Calu3 (cell line): ENCODE measurements at places on chromosomes 5 and 9.

GRCh38 chr5:177100714-177101121, 14.0 kb downstream of the FGFR4 start:
- H3K4me1 ChIP-seq = peaks cover 19% of the 10 kb centered on the region
- no peaks in the 10 kb centered on the region for H3K27me3 ChIP-seq
- no peak for DNase-seq

GRCh38 chr9:73845954-73846690, 651.0 kb upstream of the RORB start:
- no peak for DNase-seq
- H3K4me1 ChIP-seq = no peaks in the 10 kb centered on the region

DNA sequence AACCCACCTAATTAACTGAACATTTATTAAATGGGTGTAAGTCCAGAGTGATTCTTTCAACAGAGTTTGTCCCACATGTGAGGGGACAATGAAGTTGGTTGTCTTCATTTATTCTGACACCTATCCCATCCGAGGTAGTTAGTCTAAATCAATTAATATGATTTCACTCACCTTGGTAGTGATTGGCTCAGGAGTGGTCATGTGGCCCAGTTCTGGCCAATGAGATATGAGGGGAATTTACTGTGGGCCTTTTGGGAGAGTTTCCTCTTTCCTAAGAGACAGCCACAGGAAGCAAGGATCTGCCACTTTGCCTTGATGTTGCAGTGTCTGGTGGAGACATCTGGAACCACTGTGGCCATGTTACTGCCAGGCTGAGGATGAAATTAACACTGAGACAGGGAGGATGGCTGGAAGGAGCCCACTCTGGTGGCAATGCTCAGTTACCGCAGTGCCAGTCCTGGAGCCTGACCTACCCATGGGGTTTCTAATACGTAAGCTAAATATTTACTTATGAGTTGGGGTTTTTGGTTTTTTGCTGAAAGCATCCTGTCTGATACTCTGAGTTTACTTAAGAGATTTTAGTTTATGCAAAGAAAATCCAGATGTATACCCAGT, 118.6 kb downstream of the FGF18 start:
- peaks cover 11% of the 10 kb centered on the region for H3K4me1 ChIP-seq
- no peaks in the 10 kb centered on the region for H3K36me3 ChIP-seq
- DNase-seq = no peak
- peaks cover 60% of the 10 kb centered on the region for H3K27me3 ChIP-seq

- H3K27ac ChIP-seq = no peak overlapping the region
- H3K4me1 ChIP-seq = peaks cover 8% of the 10 kb centered on the region
- H3K4me3 ChIP-seq = no peak overlapping the region
- peaks cover 58% of the 10 kb centered on the region for H3K27me3 ChIP-seq
- H3K36me3 ChIP-seq = no peaks in the 10 kb centered on the region
These were observed 138.3 kb upstream of the SMIM23 start for GRCh38 chr5:171647043-171647903.

GRCh38 chr5:173642895-173643481, 26.5 kb upstream of the BOD1 start:
- H3K36me3 ChIP-seq = no peaks in the 10 kb centered on the region
- no peak overlapping the region for H3K4me3 ChIP-seq
- no peaks in the 10 kb centered on the region for H3K4me1 ChIP-seq
- no peak overlapping the region for H3K27ac ChIP-seq
- H3K27me3 ChIP-seq = peaks cover 44% of the 10 kb centered on the region

GRCh38 chr5:173420108-173420507, 91.9 kb upstream of the STC2 start:
- no peak overlapping the region for H3K27ac ChIP-seq
- no peak overlapping the region for H3K4me3 ChIP-seq
- H3K4me1 ChIP-seq = no peaks in the 10 kb centered on the region
- H3K36me3 ChIP-seq = no peaks in the 10 kb centered on the region

GRCh38 chr5:73996151-73996755, 370.3 kb downstream of the ARHGEF28 start:
- H3K27ac ChIP-seq = no peak overlapping the region
- no peak overlapping the region for H3K4me3 ChIP-seq
- H3K36me3 ChIP-seq = no peaks in the 10 kb centered on the region

DNA sequence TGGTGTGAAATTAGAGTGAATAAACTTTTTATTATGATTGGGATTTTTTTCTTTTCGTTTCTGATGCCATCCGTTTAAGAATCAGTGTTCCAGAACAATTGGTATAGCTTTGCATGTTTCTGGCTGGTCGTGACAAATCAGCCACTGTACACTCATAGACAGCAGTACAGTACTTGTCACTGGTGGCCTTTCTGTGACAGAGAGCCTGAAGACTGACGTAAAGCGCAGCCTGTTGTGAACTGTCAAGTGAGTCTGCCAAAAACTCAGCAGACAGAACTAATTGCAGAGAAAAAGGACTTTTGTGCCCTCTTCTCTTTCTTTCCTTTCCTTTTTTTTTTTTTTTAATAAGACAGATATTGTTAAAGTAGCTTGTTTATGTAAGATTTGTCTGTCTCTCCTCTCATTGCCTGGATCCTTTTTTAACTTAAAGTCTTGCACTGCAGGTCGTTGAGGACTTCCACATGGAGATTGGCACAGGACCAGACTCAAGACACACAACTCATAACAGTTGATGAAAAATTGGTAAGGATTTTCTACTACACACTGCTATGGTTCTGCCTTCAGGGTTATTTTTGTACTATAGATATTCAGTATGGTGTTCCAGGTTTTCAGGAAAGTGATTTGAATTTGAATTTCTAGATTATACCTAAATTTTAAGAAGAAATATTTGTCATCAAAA, 42.7 kb downstream of the NDUFS4 start:
- no peak overlapping the region for H3K4me3 ChIP-seq
- no peak overlapping the region for H3K27ac ChIP-seq
- no peak for DNase-seq
- H3K27me3 ChIP-seq = no peaks in the 10 kb centered on the region

- no peak for DNase-seq
- H3K27ac ChIP-seq = no peak overlapping the region
- H3K4me3 ChIP-seq = no peak overlapping the region
These were observed 337.9 kb downstream of the PDE4D start for GRCh38 chr5:59555596-59555995.

GRCh38 chr5:123088031-123088805, 823 bp upstream of the PRDM6 start:
- H3K36me3 ChIP-seq = peaks cover 30% of the 10 kb centered on the region
- H3K4me3 ChIP-seq = peak overlapping the region; percentile 76
- DNase-seq = peak; percentile 25
- H3K27ac ChIP-seq = no peak overlapping the region
- peaks cover 96% of the 10 kb centered on the region for H3K27me3 ChIP-seq

GRCh38 chr5:106397700-106398099, 1273.0 kb downstream of the EFNA5 start:
- H3K27me3 ChIP-seq = no peaks in the 10 kb centered on the region
- H3K27ac ChIP-seq = peak overlapping the region; percentile 3
- H3K4me3 ChIP-seq = no peak overlapping the region

DNA sequence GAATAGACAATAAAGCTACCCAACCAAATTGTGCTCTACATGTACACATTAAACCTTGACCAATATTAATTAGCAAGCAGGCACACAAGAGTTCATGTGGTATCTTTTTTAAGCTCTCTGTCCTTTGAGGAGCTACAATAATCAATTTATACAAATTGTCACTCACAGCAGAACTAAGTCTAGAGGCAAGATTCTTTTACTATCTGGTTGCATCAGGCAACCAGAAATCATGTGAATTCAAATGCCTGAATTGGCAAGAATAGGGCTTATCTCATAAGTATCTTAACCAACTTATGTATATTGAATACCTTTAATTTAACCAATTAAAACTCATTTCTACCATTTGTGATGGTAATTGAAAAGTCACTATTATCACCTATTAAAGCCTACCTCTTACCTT, 145.5 kb upstream of the HAPLN1 start:
- no peaks in the 10 kb centered on the region for H3K36me3 ChIP-seq
- no peaks in the 10 kb centered on the region for H3K4me1 ChIP-seq
- DNase-seq = no peak

- peaks cover 28% of the 10 kb centered on the region for H3K4me1 ChIP-seq
- no peaks in the 10 kb centered on the region for H3K36me3 ChIP-seq
- H3K27ac ChIP-seq = no peak overlapping the region
- no peak for DNase-seq
- H3K27me3 ChIP-seq = no peaks in the 10 kb centered on the region
These were observed 164.5 kb downstream of the PIK3R1 start for GRCh38 chr5:68380078-68380477.

DNA sequence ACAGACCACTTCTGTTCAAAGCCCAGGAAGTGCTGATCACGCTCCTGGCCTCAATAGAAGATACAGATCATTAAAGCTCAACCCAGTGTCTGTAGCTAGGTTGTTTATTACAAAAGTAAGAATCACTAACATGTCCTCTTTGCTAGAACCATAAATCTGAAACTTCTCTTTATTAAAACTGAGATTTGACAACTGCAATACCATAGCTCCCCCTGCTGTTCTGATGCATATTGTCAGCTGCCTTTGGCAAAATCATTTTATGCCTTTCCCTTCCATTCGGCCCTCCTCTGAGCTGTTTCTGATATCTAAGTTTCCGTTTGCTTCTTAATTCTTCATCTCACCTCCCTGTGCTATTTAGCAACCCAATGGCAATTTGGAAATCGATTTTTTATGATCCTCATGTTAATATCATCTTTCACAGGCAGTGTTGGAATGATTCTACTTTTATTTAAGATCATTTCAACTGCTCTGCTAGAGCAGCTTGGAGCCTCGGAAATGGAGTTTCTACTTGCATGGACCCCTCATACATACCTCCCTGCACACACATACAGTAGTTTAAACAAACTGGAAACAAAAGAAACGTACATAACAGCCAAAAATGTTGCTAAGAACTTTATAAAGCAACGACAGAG, 998.8 kb downstream of the MAT2B start:
- H3K4me1 ChIP-seq = peaks cover 9% of the 10 kb centered on the region
- no peaks in the 10 kb centered on the region for H3K27me3 ChIP-seq
- no peak overlapping the region for H3K27ac ChIP-seq

- DNase-seq = peak; percentile 14
- H3K27ac ChIP-seq = no peak overlapping the region
These were observed 55.7 kb upstream of the MAP3K1 start for GRCh38 chr5:56759521-56760216.

GRCh38 chr9:122197426-122197825, 31.3 kb downstream of the LHX6 start:
- no peak overlapping the region for H3K27ac ChIP-seq
- DNase-seq = peak; percentile 18
- H3K27me3 ChIP-seq = no peaks in the 10 kb centered on the region

- H3K4me3 ChIP-seq = no peak overlapping the region
- peaks cover 52% of the 10 kb centered on the region for H3K4me1 ChIP-seq
- no peaks in the 10 kb centered on the region for H3K36me3 ChIP-seq
- H3K27me3 ChIP-seq = no peaks in the 10 kb centered on the region
These were observed 26.0 kb downstream of the SERINC5 start for GRCh38 chr5:80229902-80230255.

- no peak overlapping the region for H3K4me3 ChIP-seq
- H3K36me3 ChIP-seq = no peaks in the 10 kb centered on the region
- H3K4me1 ChIP-seq = no peaks in the 10 kb centered on the region
- no peak overlapping the region for H3K27ac ChIP-seq
These were observed 55.0 kb downstream of the RASGEF1C start for GRCh38 chr5:180153991-180154390.

- DNase-seq = no peak
- H3K27me3 ChIP-seq = peaks cover 75% of the 10 kb centered on the region
- no peaks in the 10 kb centered on the region for H3K36me3 ChIP-seq
- no peak overlapping the region for H3K4me3 ChIP-seq
These were observed 83.8 kb downstream of the SV2C start for GRCh38 chr5:76166886-76167576.
